ENCODE measurements at places on chromosomes 7 and 10.

DNA sequence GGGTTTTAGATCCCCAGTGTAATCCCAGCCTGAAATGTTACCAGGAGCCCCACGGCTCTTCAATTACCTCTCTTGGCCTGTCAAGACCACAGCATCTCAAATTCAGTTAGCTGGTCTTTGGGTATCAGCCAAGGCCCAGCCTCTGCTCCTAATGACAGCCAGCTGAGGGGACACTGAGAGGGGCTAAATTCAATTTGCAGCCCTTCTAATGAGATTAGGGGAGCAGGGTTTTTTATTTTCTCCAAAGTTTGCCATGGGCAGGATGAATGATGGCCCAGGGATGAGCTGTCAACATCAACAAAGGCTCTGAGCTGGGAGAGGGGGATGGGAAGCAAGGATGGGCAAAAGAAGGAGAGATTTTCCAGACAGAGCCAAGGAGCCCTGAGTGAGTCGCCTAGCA, 116.8 kb upstream of the TBX20 start:
- no peak for DNase-seq

- DNase-seq: no peak
Measured at GRCh38 chr10:19469521-19469920, 346.7 kb upstream of the PLXDC2 start.

DNA sequence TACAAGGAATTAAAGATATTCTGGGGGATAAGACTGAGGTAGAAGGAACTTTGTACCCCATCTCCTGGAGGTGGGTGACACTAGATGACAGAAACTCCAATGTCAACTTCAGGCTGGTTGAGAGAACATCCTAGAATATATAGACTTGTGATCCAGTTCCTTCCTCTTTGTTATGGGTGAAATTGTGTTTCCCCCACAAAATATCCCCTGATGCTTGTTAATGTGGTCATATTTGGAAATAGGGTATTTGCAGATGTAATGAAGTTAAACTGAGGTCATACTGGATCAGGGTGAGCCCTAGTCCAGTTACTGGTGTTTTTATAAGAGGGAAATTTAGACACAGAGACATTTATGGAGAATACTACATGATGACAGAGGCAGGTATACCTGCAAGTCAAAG, 114.0 kb upstream of the NAMPT start:
- DNase-seq: no peak

DNA sequence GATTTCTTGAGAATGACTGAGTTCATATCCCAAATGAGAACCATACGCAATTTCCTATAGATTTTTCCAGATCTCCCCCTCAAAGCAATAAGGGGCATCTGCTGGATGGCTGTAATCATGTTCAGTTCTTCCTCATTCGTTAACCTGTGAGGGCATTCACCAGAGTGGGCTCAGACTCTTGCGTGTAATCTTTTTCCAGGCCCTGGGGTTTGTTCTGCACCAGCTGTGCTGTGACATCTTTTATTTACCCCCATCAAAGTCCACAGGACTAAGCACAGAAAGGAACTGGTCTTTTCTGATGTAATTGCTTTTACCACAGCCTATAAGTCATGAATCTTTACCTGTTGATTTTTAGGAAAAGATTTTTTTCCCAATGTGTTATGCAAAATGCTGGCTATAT, 27.9 kb upstream of the ITGA8 start:
- DNase-seq: no peak

GRCh38 chr10:43408331-43408709, 666 bp downstream of the HNRNPF start:
- DNase-seq: no peak
